ENCODE measurements at places on chromosomes 3 and 15. TPM values are rescaled to one million over a fixed set of nuclear protein-coding genes. Genes with fewer than 3 reads are reported as not detected.
A peak's percentile ranks its signal among the peaks of the same experiment; 100 is the strongest.

Gene GOLGA6L24
- not detected for total RNA-seq

DNA sequence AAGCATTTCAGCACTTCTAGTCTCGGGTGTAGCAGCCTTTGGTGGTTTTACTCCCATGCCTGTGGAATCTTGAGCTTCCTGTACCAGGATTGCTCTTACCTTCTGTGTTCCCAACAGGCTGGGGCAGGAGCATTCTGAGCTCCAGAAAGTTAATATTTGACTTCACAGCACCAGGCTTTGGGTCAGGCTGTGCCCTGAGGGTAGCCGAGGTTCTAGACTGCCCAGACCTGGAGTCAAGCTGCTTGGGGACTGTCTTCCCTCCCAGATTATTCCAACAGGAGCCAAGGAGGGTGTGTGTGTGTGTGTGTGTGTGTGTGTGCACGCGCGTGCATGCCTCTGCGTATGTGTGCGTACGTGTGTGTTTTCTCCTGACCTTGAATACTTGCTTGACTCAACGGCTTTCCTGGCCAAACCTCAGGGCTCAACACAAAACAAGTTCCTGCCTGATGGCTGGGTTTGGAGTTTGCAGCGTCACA is 94.8 kb downstream of the FLNB start:
- DNase-seq: no peak

DNA sequence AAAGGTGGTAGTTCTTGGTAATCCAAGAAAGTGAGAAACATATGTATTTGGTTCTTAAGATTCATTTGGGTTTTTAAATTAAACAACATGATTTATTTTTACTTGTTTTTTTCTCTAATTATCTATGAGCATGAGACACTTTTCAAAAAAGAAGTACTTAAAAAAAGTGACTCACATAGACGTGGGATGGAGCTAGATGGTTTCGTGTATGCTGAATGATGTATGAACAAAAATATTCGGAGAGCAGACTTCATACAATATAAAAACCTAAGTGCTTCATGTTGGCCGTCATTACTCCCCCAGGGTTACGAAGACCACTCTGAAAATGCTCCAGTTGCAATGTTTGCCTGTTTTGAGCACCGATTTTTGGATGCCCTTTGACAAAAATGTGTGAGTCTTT is 90.9 kb downstream of the RORA start:
- DNase-seq: no peak

GRCh38 chr15:31503256-31503655 is 176.6 kb downstream of the KLF13 start:
- no peak for DNase-seq

DNA sequence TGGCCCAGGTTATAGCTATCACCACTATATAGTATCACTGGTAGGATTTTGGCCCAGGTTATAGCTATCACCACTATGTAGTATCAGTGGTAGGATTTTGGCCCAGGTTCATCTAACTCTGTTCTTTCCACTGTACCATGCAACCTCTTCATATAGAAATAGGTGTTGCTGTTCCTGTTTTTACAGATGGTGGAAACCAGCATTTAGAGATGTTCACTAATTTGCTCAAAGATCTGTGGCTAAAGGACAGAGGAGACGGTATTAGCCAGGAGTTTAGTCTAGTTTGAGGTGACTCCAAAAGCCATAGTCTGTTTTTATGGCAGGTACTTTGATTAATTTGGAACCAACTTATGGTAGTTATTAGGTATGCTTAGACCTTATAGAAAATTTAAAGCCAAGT is 3.1 kb downstream of the LRCH3 start:
- no peak for DNase-seq

- DNase-seq: no peak
Measured at GRCh38 chr3:23809840-23810342, 4.1 kb downstream of the UBE2E1 start.

Gene TEX9
- total RNA-seq: 26.2 TPM

GRCh38 chr3:180680097-180680430 is 775 bp upstream of the CCDC39 start:
- peak; percentile 42 for DNase-seq

Gene CPN2
- total RNA-seq: not detected

DNA sequence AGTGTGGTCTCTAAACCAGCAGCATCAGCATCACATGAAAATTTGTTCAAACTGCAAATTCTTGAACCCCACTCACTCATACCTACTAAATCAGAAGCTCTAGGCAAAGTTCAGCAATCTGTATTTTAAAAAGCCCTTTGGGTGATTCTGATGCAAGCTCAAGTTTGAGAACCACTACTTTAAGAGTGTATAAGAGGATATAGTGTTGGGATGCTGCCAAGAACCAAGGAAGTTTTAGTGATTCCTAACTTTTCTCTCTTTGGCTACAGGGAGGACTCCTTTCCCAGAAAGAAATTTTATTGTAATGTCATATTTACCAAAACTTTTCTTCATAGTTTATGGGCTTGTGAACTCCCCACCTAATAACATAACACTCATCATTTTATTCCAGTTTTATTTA is 422.2 kb downstream of the TBC1D5 start:
- DNase-seq: no peak

GRCh38 chr3:133829310-133829707 is 23.7 kb downstream of the SRPRB start:
- DNase-seq: no peak

Gene GDPGP1
- 27.2 TPM for total RNA-seq
